OCI-M1 (cell line): ENCODE measurements at places on chromosomes 5 and 9.

- peak; percentile 38 for DNase-seq
Observed at GRCh38 chr5:111851631-111852548, 94.9 kb upstream of the NREP start.

GRCh38 chr9:129573977-129574376 lies 46.9 kb downstream of the C9orf50 start:
- DNase-seq: no peak

- no peak for DNase-seq
Observed at GRCh38 chr5:159560088-159560487, 229.8 kb upstream of the IL12B start.

DNA sequence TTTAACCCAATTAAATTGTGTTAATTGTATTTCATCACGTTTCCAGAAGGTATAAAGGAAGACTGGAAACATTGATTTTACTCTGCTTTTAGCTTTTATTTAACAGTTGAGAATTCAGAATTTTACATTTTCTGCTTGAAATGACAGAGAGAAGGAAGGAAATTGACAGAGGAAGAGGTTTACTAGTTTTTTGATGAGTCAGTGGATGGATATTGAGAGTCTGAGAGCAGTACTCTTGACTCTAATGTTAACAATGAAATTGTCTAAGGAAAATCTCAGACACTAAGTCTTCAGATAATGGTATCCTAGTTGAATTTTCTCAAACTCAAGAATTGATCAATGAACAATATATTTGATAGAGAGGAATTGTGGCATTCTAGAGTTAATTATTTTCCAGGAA lies 60.6 kb downstream of the IPO11 start:
- no peak for DNase-seq

DNA sequence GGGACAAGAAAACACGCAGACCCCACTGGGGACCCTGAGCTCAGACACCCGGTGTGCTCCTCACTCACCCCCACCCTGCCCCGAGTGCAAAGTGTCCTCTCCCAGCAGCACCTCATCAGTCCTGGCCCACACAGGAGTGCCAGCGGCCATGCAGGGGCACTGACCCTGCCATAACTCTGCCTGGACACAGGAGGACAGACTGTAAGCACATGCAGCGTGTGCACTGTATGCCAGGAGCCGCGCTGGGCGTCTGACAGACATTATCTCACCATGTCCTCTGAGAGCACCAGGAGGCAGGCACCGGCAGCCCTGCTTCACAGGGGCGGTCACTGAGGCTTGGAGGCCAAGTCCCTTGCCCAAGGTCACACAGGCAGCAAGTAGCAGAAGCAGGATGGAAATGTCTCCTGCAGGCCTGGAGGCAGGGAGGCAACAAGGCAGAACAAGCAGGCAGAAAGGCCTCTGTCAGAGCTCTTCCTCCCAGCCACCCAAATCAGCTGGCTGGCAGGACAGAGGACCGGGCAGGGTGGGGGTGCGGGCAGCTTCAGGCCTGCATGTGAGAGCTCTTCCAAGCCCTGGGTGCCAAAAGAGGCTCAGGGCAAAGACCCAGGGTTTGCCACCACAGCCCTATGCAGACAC lies 8.4 kb downstream of the EEIG1 start:
- DNase-seq: no peak
